ENCODE measurements at places on chromosomes 6 and 20.

DNA sequence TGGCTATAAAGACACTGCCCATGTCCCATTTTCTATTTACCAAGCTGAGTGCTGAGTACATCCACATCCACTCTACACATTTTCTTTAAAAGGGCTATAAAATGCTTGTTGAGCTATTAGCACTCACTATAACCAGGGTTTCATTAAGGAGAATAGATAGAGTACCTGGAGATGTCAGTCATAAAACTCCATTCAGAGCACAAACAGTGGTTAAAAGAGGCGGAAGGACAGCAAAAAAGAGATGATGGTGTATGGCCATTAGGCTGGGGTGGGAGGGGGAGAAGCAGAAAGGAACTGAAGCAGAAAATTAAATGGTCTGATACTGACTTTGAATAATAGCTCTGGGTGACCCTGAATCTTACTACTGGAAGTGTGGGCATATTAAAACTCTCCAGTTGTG, 609.9 kb upstream of the MAP3K7 start:
- no peak for DNase-seq

DNA sequence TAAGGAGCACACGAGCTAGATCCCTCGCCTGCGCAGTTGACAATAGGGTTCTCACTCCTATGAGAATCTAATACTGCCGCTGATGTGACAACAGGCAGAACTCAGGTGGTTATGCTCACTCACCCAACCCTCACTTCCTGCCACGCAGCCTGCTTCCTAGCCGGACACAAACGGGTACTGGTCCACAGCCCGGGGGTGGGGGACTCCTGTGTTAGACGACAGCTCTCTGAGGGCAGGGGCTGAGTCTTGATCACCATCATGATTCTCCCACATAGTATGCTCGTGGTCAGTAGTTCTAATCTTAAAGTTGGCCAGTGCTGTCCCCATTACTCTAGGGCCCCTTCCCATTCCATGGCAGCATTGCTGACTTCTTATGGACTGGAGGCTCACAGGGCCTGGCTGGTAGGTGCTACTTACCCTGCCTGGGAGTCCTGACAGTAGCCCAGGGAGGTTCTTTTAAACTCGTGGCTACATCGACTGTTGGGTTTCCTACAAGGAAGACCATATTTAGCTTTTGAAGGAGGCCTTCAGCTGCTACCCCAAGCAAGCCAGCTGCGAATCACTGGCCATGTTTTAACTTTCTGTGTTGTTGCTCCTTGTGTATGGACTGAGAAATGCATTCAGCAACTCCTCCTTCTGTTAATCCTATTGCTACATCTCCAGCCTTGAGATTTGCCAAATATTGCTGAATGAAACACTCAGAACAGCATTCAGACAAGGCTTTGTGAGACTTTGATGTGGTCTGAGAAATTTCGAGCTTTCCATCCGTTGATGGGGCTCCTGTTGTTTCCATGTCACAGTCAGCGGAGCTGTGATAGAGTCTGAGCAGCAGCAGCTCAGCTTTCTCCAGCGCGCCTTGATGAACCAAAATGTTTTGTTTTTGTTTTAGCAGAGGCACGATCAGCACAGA, 300.3 kb downstream of the NRN1 start:
- peak; percentile 27 for DNase-seq

DNA sequence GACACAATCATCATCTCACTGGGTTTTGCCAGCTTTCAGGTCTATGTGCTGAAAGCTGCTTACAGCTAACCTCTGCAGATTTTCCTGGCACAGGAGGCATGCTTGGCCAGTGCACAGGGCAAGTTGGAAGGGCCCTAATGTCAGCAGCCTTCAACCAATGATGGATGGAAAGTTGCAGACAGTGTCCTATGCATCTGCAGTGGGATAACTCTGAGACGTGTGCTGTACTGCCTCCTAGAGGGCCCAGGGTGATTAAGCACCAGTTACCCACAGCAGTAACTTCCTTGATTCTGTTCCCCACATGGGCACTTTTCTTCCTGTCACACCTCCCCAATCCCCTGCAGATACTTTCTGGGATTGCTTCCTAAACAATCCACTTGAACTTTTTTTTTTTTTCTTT, 38.6 kb downstream of the OVOL2 start:
- DNase-seq, result peak; percentile 8

DNA sequence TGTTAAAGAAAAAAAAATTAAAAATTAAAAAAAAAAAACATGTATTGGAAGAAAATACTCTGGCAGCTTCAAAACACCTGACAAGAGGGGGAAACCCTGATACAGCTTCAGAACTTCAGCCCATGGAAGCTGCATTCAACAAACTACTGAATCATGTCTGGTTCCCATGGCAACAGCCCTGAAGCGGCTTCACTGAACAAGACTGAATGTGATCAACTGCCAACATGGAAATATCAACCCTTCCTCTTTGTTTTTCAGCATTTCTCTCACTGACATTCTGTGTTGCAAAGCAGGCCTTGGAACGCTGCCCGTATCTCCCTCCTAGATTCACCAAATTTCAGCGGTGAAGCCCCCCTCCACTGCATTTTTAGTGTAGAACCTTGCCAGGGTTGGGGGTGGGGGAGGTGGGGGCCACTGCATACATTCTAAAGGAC, 91.3 kb upstream of the SHLD1 start:
- peak; percentile 76 for DNase-seq

DNA sequence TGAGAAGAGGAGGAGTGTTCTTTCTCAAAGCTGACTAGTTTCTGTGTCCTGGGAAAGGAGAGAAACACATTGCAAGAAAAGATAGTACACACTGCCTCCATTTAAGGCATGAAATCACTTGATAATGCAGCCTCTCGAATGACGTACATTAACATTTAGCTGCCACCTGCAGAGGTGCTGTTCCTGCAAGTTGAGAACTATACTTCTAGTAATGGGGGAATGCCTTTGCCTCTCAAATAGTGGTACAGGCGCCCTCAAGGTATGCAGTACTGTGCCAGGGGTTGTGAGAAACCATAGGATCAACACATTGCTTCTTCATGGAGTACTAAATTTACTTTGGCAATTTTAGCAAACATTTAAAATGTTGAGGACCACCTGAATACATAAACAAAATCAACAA, 20.1 kb downstream of the IMPG1 start:
- DNase-seq, result no peak

DNA sequence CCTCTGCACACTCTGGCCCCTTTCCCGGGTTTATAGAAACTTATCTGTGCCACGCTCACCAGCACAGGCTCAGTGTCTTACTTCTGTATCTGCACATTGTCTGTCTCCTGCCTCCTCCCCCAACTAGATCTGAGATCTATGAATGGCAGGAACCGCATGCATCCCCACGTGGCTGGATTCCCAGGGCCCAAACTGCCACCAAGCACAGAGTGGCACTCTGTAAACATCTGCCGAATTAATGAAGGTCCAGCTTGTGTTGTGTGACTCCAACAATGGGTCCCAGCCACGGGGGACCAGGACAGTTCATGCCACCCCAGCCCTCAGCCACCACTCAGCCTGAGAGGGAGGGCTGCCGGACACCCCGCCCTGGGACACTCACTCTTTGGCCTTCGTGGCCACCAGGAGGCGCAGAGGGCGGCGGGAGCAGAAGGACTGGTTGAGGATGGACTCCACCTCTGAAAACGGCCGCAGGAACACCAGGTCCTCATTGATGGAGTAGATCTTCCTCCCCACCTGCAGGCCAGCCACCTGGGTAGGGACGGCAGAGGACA, 171.1 kb downstream of the PREX1 start:
- DNase-seq, result no peak

GRCh38 chr6:19440531-19440930, 396.6 kb upstream of the ID4 start:
- DNase-seq, result no peak

DNA sequence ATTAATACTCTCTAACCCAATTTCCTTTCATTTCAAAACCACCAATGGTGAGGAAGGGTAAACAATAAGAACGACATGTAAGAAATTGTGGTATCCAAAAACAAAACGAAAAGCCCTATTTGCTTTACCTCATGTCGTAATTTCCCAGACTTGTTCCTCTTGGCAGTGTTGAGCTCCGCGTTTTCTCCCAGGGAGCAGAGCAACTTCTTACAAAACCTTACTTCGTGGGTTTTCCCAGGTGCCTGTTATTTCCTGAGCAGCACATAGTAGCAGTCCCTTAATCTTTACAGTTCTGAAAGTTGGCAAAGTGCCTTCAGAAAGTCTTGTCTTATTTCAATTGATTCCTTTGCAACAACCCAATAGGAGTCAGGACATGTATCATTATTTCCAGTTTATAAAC, 207.9 kb upstream of the MARCKS start:
- DNase-seq, result no peak

- DNase-seq, result no peak
Measured at GRCh38 chr20:20799716-20800312, 87.4 kb upstream of the RALGAPA2 start.

DNA sequence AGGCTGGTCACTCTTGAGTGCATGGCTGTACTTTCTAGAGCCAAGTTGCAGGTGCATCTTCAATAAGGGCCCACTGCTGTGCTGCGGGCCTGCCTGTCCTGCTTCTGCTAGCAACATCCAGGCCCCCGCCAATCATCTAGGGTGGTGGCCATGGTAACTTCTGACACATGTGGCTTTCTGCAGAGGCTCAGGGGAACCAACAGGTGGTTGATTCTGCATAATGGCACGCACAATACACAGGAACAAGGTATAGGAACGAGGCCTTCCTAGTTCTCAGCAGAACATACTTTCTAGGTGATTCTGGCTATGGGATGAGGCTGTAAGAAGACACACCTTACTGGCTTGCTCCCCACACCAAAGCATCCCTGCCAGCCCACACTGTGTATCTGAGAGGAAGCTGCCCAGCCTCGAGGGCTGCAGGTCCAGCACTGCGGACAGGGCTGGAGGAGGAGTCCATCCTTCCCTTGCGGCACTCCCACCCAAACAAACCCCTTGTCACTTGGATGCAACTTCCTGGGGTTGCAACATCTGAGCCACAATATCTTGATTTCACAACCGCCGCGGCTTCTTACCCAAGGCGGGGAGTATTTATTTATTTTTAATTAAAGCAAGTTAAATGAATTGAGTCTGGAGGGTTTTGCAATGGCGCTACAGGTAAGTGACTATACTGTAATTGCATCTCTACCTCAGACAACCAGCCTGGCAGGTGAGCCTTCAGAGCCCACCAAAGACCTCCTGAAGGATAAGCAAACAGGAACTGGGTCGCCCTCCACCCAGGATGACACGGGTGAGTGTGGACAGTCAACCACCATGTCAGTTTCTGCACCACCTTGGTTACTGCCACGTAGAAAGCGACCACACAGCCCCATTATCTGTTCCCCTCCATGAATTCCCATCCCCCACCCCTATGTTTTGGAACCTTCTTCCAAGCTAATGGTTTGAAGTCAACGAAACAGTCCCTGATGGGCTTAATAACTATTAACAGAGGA, 49.6 kb downstream of the SULF2 start:
- no peak for DNase-seq

GRCh38 chr20:19205981-19206396, 6.5 kb upstream of the SLC24A3 start:
- DNase-seq, result peak; percentile 81

DNA sequence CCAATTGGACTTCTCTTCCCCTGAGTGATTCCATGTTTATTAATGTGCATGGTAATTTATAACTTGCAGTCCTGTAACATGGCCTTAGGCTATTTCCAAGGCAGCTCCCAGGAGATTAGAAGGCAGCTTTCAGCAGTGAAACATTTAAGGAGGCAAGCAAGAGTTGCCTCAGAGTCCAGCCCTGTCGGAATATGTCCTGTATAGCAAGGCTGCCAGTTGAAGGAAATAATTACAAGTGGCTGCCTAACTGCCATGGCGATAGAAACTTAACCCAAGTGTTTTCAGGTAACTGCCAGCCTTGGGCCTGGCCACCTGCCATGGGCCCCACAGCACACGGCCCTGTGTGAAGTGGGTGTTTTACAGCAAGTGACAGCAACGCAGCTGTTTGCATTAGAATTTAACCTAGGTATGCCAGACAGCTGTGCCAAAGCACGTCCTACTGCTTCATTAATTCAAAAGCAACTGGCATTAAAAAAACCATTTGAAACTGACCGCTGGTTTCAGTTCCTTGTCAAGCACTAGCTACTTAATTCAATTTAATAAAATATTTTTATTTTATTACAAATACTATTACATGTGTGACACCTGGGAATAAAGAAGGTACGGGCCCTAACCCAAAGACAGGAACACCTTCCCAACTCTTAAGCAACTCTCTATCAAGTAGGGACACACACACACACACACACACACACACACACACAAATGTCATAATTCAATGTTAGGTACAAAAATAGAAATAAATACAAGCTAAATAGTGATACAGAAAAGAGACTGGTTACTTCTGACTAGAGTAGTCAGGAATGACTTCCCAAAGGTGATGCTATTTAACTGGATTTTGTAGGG, 151.8 kb upstream of the HEY2 start:
- DNase-seq, result no peak

DNA sequence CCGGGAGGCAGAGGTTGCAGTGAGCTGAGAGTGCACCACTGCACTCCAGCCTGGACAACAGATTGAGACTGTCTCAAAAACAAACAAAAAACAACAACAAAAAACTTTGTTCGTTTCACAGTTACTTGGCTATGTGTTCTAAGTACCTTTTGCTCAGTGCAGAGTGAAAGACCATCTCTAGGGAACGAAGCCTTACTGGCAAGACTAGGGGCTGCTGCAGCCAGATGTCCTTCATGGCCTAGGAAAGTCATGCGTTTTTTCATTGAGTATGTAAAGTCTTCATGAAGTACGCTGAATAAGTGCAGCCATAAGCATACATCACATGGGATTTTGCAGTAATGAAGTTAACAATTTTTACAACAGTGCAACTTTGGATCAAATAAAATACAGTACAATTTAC, 111.1 kb downstream of the JARID2 start:
- no peak for DNase-seq

DNA sequence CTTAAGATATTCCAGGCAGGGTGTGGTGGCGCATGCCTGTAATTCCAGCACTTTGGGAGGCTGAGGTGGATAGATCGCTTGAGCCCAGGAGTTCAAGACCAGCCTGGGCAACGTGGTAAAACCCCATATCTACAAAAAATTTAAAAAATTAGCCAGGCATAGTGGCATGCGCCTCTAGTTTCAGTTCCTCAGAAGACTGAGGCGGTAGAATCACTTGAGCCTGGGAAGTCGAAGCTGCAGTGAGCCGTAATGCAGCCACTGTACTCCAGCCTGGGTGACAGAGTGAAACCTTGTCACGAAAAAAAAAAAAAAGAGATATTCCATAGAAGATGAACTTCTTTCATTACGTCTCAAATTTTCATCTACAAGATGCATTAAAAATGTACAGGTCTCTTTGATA, 46.7 kb upstream of the ISM1 start:
- DNase-seq, result no peak

- peak; percentile 41 for DNase-seq
Measured at GRCh38 chr20:47502271-47503239, 868 bp downstream of the NCOA3 start.

DNA sequence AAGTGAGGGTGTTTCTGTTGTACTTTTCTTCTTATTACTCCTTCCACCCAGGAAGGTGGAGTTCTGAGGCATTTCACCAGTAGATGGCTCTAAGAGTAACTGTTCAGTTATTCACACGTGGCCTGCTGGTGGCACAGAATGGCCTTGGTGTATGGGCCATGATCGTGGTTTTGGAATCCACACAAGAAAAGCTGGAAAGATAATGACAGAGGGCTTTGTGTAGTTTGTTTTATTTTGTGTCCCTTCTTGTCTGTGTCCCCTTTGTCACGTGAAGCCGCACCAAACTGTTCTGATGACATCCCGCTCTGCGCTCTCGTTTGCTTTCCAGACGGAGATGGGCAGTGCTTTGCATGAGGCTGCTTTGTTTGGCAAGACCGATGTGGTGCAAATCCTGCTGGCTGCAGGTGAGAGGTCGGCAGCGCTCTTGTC, 93.4 kb downstream of the ANKS1A start:
- DNase-seq, result no peak
